Right lung (tissue), 10 donors: ENCODE measurements at places on chromosomes 11 and 22. TPM values are rescaled to one million over a fixed set of nuclear protein-coding genes. Genes with fewer than 3 reads are reported as not detected.

GRCh38 chr22:38796262-38796957, 2.5 kb upstream of the DNAL4 start:
- DNase-seq, result no peak

GRCh38 chr11:129612447-129612961, 203.1 kb upstream of the TMEM45B start:
- DNase-seq, result no peak

- DNase-seq, result no peak
These were observed 24.5 kb downstream of the MCHR1 start for GRCh38 chr22:40703736-40704135.

MMP13 gene
- 0.06 TPM for polyA plus RNA-seq

- DNase-seq, result no peak
These were observed 36.0 kb downstream of the LRFN4 start for GRCh38 chr11:66892911-66893310.

DNA sequence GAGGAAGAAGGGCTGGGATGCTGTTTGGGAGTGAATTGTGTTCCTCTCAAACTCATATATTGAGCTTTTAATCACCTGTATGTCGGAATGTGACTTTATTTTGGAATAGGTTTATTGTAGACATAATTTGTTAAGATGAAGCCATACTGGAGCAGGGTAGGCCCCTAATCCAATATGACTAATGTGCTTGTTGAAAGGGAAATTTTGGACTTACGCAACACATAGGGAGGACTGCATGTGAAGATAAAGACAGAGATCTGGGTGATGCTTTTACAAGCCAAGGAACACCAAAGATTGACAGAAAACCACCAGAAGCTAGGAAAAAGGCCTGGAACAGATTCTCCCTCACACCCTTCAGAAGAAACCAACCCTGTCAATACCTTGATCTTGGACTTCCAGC, 43.2 kb upstream of the OVCH2 start:
- no peak for DNase-seq

- DNase-seq, result no peak
These were observed 2.8 kb upstream of the TAB1 start for GRCh38 chr22:39396797-39397195.

DNA sequence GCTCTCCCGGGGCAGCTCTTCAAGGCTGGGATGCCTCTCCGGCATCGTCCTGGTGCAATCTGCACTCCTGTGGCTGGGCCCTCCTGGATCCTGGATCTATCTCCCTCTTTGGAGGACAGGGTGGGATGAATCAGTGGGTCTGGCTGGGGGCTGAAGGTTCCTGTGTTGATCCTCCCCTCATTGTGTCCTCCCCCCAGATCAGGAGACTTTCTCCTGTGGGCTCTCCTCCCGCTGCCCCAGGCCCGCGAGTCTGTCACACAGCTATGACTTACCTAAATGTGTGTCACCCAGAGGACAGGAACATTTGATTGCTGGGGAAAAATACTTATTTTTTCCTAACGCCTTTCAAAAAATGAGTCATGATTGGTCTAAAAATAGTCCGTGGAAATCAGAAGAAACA, 106.8 kb upstream of the NECTIN1 start:
- no peak for DNase-seq
